ENCODE measurements at places on chromosomes 3 and 15.

DNA sequence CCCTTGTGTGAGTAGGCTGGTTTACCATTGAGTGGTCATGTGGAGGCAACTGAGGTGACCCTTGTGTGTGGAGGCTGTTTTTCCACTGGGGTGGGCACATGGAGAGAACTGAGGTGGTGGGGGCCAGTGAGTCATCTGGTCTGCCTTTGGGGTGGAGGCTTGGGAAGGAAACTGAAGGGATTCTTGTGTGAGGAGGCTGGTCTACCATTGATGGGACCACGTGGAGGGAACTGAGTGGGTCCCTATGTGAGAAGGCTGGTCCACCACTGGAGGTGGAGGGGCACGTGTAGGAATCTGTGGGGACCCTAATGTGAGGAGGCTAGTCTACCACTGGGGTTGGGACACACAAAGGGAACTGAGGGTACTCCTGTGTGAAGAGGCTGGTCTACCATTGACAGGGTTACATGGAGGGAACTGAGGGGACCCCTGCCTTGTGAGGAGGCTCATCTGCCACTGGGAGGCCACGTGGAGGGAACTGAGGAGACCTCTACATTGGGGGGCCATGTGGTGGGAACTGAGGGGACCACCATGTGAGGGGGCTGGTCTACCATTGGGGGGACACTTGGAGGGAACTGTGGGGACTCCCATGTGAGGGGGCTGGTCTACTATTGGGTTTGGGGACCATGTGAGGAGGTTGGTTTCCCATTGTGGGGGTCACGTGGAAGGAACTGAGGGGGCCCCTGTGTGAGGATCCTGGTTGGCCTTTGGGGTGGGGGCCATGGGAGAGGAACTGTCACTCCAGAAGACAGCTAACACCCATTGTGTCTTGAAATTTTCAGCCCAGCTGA is 164.5 kb downstream of the WNT7A start:
- no peak for DNase-seq

GRCh38 chr15:66832664-66833063 is 130.6 kb downstream of the SMAD6 start:
- no peak for DNase-seq

DNA sequence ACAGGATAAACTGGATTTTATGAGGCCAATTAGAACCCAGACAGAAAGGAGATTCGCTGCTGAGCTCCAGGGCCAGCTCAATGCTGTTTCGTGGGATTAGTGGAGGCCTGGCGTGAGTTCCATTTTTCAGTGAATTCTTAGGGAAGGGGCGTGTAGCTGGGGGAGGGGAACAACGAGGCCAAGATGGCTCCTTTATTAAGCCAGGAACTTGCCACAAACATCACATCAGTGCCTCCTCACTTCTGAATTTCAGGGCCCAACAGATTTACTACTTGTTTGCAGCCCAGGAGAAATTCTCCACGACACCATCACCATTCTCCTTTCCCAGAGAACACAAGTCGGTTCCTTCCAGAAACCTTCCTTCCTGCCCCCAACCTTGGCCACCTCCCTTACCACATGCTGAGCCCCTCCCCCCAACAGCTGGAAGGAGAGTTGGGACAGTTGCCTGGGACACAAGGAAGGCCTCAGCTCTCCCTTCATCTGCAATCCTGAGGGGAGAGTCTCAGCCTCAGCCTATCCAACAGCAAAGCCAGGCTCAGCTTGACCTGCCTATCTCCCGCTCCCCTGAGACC is 5.8 kb downstream of the IGDCC4 start:
- no peak for DNase-seq

GRCh38 chr3:45023675-45024074 is 2.4 kb upstream of the CLEC3B start:
- no peak for DNase-seq

GRCh38 chr3:178202194-178202593 is 334.0 kb upstream of the KCNMB2 start:
- no peak for DNase-seq

- DNase-seq: no peak
These were observed 555.6 kb upstream of the RGMA start for GRCh38 chr15:93644595-93644994.

GRCh38 chr3:14154276-14154675 is 24.1 kb downstream of the XPC start:
- DNase-seq: no peak

DNA sequence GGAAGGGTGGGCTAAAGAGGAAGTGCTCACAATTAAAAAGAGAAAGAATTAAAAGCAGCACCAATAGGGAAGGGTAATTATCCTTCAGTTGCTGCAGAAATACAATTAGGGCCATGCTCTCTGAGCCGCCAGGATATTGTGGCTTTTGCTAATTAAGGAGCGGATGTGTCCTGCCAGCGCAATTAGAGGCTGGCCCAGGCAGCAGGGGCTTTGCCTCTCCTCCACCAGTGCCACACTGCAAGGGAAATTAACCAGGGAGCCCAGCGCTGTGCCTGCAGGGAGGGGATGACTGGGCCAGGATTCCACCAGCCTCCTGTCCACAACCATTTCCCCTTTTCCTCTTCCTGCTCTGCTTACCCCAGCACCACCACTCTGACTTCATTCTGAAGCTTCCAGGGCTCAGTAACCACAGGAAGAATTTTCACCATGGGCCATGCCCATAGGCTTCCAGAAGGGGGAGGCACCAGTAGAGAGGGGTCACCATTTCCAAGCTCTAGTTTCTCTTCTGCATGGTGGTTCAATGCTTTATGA is 10.4 kb upstream of the AEN start:
- DNase-seq: no peak

DNA sequence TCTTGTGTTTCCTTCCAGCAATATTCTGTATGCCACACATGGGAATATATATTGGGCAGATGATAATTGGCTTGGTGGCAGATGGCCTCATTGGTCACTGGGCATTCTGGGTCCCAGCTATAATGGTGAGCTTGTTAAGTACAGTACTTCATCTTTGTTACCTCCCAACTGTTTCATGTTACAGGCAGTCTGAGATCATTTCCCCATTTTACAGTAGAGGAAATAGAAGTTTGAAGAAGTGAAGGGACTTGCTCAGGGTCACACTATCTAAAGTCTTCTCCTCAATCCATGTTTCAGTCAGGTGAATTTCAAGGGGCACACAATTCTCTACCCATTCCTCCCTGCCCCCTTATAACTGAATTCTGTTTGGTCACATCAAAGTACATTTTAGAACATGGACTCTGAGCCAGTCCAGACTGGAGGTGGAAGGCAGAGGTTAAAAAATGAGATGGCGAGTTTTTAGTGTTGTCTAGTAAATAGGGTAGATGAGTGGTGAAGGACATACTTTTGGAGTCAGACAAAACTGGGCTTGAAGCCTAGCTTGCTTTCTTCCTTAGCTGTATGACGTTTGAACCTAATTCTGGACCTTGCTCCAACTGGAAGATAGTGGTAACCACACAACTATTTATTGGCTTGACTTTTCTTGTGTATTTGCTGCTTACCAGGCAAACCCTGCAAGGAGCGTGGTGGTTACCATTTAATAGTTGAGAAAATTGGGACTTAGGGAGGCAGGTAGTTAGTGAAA is 2.5 kb downstream of the EEFSEC start:
- no peak for DNase-seq

DNA sequence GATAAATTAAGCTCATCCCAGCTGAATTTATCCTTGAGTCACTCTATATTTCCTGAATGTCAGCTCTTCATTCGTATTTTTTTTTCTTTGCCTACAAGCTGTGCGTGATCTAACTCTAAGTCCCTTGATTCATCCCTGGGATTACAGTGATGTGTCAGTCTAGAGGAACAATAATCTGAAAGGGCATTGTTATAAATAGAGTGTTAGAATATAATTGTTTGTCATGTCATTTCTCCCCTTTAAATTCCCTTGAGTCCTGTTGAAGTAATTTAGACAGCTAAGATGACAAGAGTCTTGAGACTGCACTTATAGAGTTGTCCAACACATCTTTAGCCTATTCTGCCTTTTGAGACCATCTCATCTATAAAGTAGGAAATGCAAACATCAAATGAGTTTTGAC is 621.8 kb downstream of the ZIC1 start:
- no peak for DNase-seq

- DNase-seq: no peak
These were observed 364.4 kb upstream of the ARHGEF26 start for GRCh38 chr3:153756816-153757215.

DNA sequence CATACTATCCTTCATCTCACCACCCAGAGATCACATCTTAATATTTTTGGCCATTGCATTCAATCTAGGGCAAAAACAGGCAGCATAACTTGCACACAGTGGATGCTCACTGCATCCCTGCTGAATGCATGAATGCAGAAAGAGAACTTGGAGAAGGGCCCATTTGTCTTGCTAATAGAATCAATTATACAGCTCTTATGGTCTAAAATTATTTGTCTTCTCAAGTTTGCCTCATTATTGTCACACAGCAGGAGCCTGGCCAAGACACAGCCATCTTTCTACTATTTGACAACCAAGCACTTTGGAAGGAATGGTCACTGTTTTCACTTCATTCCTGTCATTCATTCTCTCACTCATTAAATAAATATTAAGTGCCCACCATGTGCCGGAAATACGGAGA is 1.2 kb upstream of the ARHGEF26 start:
- DNase-seq: no peak

DNA sequence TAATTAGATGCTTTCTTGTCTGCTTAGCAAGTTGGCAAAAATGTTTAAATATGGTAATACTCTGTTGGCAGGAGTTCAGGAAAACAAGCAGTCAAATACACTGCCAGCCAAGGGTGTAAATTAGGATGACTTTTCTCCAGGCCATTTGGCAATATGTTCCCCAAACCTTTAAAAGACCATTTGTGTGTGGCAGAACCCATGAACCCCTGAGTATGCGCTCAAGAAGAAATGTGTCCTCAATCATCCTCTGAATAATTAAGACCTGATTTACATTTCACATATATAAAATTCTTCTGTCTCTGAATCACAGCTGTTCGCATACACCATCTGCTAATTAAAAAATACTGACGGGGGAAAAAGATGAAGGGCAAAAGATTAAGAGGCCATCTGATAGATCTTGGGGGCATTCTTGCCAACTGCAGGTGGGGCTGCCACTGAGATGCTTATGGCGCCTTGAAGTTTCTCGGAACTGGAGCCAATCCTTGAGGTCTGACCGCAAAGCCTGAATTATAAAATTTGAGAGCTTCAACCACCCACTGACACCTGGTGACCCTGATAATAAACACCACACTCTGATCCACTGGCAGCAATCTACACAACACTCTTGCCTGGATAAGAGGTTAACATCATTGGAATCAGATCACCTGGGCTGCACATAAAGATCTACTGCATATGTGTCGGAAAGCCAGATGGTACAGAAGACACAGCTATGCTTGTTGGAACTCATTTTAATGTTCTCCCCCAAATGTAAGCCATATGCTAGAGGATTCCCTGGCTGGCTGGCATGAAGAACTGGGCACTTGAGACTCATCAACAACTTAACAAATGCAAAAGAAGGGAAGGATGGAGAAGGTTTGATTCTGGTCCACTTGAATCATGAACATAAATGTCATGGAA is 190.6 kb downstream of the OSBPL10 start:
- no peak for DNase-seq

GRCh38 chr3:124035463-124036121 is 43.7 kb upstream of the ROPN1 start:
- no peak for DNase-seq

DNA sequence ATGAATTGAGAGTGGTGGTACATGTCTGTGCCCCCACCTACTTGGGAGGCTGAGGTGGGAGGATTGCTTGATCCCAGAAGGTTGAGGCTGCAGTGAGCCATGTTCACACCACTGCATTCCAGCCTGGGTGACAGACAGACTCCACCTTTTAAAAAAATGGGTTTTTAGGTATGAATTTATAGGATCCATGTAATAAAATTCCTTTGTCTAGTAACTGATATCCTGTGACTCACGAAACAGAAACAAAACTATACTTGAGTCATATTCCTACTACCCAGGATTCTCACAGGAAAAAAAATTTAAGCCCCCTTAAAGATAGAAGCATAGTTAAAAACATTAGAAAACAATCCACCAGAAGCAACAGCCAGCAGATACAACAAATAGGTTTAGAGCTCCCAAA is 10.0 kb upstream of the CRTC3 start:
- no peak for DNase-seq

- DNase-seq: no peak
These were observed 16.0 kb downstream of the NR2F2 start for GRCh38 chr15:96346409-96346970.

- DNase-seq: no peak
These were observed 207.7 kb upstream of the TRIM42 start for GRCh38 chr3:140470211-140470610.

- DNase-seq: no peak
These were observed 52.4 kb downstream of the GASK1A start for GRCh38 chr3:43031485-43031884.

DNA sequence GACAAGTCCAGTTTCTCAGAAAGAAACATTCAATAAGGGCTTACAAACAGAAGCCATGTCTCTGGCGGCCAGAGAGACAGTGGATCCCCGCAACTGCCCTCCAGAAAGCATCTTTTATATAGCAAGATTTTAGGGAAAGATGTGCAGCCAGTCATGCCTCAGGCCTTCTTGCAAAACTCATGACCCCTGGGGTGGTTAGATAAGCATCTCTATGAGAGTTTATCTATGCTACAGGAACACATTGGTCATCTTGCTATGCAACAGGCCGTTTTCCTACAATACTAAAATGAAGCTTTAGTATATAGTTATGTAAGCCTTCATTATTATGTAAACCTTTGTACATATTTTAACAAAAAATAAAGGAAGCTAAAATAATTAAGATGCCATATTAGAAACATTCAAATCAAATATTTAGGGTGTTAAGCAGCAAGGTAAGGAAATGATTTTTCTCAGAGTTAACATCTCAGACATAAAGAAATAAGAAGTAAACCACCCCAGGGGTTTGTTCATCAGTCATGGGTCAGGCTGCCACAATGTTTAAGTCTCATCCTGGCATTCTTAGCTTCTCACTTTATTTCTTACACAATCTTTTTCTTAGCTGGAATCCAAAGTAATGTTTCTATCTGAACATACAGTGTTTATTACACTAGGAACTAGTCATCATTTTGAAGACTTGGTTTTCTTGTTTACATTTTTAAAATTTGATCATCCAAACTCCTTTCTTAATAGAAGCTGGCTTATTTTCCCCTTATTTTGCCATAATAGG is 6.3 kb upstream of the FSIP1 start:
- no peak for DNase-seq

Data from stimulated activated CD8-positive, alpha-beta memory T cell treated with anti-CD3 and anti-CD28 coated beads, Interleukin-2, amount 100 ng/mL, for 48 hours (primary cell).